Endodermal cell (in vitro differentiated cells): ENCODE measurements at places on chromosomes 1 and 21.
A peak's percentile ranks its signal among the peaks of the same experiment; 100 is the strongest.

DNA sequence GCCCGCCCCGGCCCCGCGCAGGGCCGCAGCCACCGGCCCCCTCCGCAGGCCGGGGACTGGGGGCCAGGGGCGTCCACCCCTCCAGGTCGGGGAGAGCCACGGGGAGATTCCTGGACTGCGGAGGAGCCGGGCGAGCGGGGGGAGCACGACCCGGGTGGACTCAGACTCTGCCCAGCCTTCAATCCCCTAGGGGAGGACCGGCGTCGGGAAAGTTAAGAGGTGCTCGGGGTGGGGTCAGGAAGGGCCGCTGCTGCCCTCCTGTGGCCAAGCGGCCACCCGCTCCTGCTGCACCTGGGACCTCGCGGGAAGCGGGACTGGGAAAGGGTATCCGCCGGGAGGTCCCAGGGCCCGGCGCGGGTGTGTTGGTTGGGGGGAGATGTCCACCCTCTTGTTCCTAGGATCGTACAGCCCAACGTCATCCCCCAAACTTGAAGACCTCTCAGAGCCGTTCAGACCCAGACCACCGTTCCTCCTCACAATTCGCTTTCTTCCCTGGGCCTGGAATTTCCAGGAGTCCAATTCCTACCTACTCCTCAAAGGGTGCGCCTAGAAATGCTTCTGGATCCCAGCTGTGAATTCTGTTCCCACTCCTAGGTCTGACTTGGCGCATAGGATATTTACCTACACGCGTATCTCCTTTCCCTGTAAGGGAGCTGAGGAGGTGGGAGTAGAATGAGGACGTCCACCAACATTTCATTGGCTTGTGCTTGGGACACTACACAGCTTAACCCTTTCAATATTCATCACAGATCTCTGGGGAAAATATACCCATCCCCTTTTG, 484 bp upstream of the RHOC start:
- DNase-seq, result peak; percentile 97

DNA sequence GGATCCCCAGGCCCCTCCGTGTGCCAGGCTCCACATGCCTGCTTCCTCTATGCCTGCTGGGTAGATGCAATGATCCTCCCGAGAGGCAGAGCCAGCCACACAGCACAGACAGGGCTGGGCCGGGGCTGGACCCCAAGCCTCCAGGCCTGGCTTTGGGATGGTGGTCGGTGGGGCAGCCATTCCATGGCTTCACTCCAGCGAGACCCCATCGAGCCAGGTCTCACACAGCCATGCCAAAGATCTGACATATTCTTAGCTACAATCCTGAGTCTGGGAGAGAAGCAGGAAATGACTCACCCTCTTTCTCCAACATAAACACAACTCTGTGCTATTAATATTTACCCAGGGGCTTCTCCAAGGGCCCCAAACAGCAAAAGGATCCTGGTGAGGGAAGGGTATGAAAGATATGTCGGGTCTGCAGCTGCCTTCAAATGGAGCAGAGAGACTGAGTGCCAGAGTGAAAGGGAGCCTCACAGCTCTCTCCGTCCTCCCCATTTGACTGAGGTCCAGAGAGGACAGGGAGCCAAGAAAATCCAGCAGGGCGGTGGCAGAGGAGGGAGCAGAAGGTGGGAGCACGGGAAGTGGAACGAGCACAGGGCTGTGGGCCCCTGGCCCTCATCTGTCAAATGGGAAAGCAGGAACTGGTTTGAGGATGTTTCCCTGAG, 639.5 kb downstream of the MATN1 start:
- no peak for DNase-seq

- peak; percentile 89 for DNase-seq
Measured at GRCh38 chr1:181482521-181483284, 614 bp upstream of the CACNA1E start.

GRCh38 chr21:15966231-15966630, 236.4 kb downstream of the USP25 start:
- no peak for DNase-seq

GRCh38 chr1:46558141-46558963, 6.9 kb upstream of the KNCN start:
- peak; percentile 64 for DNase-seq

DNA sequence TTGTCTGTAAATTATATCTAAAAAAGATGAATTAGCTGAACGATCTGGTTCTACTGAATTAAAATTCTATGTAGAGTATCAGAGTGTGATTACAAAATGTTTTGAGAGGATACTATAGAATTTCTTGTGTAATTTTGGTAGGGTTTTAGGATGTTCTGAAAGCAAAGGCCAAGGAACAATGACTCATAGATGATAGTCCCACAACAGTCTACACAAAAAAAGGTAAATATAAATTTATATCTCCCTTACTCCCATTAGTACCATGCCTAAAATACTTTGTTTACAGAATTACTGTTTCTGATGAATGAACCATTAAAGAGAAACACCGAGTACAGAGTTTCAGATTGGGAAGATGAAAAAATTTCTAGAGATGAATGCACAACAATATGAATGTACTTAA, 9.5 kb downstream of the EDEM3 start:
- no peak for DNase-seq

DNA sequence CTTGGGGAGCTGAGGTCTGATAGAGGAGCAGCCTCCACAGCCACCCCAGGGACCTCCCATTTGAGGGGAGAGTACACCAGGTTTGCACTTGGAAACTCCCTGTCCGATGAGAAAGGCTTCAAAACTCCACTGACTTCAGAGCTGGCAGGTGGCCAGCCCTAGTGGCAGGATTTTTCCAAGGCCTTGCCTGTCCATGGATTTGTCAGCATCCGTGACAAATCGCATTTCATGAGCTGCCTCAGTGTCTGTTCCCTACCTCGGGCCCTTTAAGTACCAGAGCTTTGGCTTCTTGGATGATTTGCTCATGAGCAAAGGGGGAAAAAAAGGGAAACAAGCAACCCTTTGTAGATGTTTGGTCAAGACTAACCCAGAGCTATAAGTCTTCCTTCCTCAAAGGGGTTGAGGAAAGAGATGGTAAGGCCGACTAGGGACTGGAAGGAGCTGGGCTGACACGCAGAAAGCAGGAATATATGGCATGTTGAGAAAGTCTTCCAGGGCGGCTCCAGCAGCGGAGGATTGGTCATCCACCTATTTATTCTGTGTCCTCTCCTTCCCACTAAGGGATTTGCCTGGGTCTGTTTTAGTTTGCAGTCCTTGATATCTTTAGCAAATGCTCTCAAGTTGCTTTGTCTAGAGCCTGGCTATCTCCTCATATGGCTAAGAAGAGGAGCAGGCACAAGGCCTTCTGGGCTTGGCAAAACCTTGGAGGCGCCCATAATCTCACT, 2.7 kb upstream of the HSPG2 start:
- DNase-seq, result no peak
